ENCODE measurements at places on chromosomes 5 and 9.

DNA sequence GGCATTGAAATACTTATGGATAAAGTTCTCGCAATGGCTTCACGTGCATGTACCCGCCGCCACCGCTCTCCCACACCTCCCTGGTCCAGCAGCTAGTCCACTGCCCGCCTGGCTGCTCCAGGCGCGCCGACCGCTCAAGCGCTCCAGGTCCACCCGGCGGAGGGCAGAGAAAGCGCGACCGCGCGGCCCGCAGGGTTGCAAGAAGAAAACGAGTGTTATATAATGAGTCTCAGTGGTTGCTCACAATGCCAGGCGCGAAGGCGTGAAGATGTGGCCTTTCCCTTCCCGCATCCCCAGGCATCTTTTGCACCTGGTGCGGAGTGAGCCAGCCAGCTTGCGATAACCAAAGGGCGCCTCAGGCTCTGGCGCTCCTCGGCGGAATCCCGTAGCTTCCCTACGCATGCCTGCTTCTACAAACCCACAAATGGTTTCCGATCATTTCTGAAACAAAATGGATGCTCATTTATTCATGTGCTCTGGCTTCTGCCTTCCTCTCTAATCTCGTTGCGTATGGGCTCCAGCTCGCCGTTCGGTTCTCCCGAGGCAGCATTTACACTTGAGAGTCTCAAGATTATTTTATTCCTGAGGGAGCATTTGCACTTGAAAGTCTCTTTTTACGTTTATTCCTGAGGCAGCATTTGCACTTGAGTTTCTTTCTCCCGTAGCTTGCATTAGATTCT lies 25.7 kb downstream of the CDKN2A start:
- no peak for DNase-seq

GRCh38 chr5:142870532-142871362 lies 100.6 kb downstream of the ARHGAP26 start:
- no peak for DNase-seq

DNA sequence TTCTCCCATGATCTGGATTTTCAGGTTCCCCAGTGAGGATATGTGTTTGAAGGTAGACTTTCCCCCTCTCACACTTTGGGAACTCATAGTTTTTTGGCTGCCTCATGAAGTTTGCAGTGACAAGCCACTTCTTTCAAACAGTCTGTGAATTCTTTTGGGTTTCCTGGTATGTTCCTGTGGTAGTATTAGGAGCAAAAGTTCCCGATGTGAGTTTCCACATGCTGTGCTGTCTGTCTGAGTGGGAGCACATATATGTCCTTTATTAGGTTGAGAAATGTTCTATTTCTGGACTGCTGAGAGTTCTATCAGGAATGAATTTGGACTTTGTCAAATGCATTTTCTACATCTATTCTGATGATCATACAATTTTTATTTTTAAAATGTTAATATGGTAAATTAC lies 273.2 kb upstream of the TARS1 start:
- no peak for DNase-seq

- DNase-seq, result no peak
These were observed 484.8 kb downstream of the ZSWIM6 start for GRCh38 chr5:61816585-61817450.

DNA sequence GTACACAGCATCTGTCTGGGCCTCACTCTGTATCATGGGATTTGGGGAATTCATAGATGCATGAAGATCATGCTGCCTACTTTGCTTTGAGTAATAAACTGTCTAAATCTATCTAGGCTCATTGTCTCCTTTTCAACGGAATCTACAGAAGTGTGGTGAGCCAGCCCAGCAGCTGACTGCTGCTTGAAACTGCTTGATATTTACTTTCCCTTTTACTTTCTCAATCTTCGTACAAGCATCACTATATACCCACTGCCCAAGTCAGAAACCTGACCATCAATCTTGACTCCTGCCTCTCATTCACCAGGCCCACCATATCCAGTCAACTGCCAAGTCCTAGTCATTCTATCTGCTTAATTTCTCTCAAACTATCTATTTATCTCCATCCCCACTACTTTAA lies 142.9 kb downstream of the NR2F1-AS1 start:
- DNase-seq, result no peak

DNA sequence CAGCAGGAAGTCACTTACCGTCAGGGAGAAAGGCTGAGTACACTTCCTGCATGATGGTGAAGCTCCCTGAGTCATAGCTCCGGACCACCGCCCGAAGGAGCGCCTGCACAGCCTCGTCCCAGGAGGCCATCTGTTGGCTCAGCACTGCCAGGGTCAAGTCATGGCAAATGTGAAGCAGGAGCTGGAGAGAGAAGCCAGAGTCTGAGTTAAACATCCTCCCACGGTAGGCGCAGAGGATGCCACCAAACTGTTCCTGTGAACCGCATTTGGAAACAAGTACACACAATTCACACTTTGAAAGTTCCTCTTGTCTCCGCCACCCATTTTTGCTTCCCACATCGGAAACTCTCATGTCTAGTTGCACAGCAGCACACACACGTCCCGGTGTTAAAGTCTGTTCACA lies 33.9 kb downstream of the CNOT8 start:
- no peak for DNase-seq

DNA sequence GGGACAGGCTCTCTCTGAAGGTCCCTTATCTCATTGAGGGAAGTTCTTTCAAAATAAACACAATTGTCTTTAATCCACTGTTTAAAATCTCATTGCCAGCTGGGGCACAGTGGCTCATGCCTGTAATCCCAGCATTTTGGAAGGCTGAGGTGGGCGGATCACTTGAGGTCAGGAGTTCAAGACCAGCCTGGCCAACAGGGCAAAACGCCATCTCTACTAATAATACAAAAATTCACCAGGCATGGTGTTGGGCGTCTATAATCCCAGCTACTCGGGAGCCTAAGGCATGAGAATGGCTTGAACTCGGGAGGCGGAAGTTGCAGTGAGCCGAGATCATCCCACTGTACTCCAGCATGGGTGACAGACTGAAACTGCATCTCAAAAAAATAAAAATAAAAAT lies 8.3 kb upstream of the NDFIP1 start:
- no peak for DNase-seq

DNA sequence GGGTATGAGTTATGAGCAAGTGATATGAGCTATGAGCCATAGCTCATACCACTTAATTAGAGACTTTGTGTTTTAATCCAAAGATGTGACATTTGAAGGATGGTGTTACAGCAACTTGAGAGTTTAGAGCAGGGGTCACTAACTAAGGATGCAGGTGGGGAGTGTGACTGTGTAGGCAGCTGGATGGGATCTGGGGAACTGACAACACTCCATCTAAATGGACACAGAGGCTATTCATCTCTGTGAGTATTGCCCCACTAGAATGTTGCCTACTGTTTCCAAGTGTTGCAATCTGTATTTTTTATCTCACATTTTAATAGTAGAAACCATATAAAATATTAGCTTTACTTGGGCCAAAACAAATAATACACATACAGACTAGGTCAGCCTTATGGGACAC lies 488.1 kb upstream of the DAB2 start:
- DNase-seq, result no peak

DNA sequence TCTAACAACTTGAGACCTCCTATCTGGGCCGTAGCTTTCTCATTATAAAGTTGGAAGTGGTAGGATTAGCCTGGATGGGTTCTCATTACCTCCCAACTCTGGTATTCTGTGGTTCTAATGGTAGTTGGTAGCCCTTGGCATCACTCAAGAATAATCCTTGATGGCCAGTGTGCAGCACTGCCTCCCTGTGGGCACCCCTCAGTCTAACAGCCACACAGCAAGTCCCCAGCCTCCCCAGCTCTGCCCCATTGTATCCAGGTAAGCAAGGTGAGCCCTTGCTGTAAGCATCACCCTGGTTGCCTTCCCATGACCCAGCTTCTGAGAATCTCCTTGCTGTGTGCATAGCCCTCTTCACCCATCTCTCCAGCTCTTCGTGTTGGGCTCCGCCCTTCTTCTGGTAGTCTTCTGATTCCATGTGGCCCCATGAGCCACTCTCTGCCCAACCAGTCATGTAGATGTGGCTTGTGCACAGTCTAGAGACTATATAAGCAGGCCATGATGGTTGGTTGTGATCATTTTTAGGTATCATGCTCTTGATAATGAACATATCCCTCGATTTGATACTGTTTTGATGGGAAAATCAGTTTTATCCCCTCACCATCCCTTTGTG lies 57.6 kb upstream of the GRHPR start:
- DNase-seq, result no peak

DNA sequence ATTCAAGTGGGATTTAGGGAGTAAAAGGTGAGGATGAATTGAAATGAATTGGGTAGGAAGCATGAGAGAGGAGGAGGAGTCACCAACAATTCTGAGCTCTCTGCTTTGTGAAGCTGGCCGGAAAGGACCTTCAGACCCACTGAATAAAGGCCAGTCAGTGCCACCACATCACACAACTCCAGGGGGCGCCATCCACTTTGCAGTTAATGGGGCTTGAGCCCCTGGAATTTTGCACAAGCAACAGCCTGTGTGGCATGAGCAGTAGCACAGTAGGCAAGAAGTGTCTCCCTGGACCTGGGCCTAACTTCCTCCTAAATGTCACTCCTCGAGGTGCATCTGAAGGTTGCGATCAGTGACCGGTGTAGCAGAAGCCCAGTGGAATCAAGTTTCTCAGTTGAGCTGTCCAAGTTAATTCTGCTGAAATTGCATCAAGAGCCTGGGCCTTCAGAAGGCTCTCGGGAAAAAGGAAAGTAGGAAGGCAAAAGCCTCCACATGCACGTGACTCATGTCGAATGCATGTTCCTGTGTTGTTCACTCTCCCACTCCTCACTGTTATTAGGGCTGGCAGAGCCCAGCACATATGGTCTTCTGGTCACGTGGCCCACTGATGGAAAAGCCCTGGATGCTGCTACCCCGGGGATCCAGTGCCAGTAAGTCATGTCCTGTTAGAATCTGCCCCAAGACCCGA lies 27.8 kb upstream of the GLIS3 start:
- no peak for DNase-seq

- DNase-seq, result no peak
These were observed 75.0 kb downstream of the TTC39B start for GRCh38 chr9:15231788-15232635.

DNA sequence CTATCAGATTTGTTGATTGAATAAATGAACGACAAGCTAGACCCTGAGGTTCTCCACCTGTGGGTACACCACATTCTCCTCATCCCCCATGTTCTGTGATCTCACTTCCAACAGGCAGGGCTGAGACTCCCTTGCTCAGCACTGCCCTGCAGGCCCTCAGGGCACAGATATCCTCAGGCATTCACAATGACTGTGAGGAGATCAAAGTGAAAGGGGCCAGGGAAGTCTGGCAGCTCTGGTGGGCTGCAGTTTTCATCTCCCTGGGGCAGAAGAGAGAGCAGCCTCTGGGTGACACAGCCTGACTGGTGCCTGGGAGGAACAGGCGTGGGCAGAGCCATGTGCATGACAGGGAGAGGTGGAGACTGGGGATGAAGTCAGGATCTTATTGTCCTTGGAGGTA lies 142.4 kb upstream of the C9orf72 start:
- no peak for DNase-seq

GRCh38 chr5:54676481-54677340 lies 159.2 kb downstream of the SNX18 start:
- DNase-seq, result no peak

- DNase-seq, result peak; percentile 19
These were observed 20.4 kb downstream of the ANKS6 start for GRCh38 chr9:98775831-98776441.

DNA sequence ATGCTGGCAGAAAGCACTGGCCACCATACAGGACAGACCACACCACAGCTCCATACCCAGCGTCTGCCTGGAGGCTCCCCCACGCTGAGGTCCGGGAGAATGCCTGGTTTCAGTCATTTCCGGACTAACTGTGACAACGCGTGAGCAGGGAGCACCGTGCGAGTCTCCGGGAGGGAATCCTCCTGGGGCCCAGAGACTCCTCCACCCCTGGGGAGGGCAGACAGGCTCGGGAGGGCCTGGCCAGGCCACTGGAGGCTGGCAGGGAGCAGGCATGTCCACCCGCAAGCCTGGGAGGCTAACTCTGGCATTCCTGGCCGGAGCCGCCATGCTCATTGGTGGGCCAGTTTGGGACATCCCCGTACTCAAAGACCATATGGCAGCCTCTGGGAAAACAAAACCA lies 6.5 kb downstream of the BRD3OS start:
- no peak for DNase-seq

DNA sequence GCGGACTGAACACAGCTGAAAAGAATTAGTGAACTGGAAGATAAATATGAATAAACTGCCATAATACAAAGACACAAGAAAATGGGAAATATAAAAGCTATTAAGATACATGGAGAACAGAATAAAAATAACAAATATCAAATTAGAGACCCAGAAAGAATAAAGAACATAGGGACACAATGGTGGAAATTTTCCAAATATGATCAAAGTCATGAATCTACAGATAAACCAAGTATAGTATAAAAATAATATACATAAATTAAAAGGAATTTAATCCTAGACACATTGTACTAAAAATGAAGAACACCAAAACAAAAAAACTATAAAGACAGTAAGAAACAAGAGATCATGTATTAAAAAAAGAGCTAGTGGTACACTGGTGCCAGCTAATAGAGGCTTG lies 194.9 kb downstream of the MLLT3 start:
- no peak for DNase-seq

- DNase-seq, result no peak
These were observed 187.1 kb downstream of the ARHGEF28 start for GRCh38 chr5:73812962-73813588.

Data from stimulated activated CD8-positive, alpha-beta memory T cell treated with anti-CD3 and anti-CD28 coated beads, Interleukin-12 subunit alpha, Interleukin-12 subunit beta, amount 100 ng/mL, for 1 hour (primary cell).